ENCODE measurements at places on chromosomes 16 and 17.

- no peak for DNase-seq
- H3K4me1 ChIP-seq, result peaks cover 19% of the 10 kb centered on the region
- peaks cover 32% of the 10 kb centered on the region for H3K27me3 ChIP-seq
- H3K4me3 ChIP-seq, result no peak overlapping the region
- H3K36me3 ChIP-seq, result no peaks in the 10 kb centered on the region
Measured at GRCh38 chr17:83198366-83199341, 119.2 kb downstream of the METRNL start.

DNA sequence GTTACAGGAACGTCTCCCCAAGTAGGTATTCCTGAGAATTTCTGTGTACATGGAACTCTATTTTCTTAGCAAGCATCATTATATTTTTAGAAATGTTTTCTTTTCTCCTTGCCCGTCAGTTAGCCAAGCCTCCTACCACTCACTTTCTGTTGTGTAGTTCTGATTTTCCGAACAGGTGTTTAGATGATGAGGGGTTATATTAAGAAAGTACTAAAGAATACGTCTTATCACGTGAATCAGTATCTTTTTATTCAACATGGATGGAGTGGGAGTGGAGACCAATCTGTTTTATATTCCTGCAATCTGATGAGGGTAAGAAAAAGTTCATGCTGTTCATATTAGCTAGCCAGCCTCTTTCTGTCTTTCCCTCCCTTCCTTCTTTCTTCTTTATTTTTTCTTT, 29.4 kb downstream of the MSI2 start:
- peak overlapping the region; percentile 80 for H3K27ac ChIP-seq
- DNase-seq, result no peak
- H3K4me3 ChIP-seq, result peak overlapping the region; percentile 62
- peaks cover 3% of the 10 kb centered on the region for H3K27me3 ChIP-seq

- peaks cover 41% of the 10 kb centered on the region for H3K36me3 ChIP-seq
- no peak overlapping the region for H3K4me3 ChIP-seq
- H3K27ac ChIP-seq, result peak overlapping the region; percentile 82
- H3K27me3 ChIP-seq, result peaks cover 3% of the 10 kb centered on the region
- DNase-seq, result no peak
- H3K4me1 ChIP-seq, result peaks cover 87% of the 10 kb centered on the region
Measured at GRCh38 chr17:82882715-82883418, 43.0 kb upstream of the ZNF750 start.

GRCh38 chr17:73119631-73120030, 27.1 kb upstream of the SLC39A11 start:
- peaks cover 3% of the 10 kb centered on the region for H3K27me3 ChIP-seq
- no peaks in the 10 kb centered on the region for H3K36me3 ChIP-seq
- peaks cover 12% of the 10 kb centered on the region for H3K4me1 ChIP-seq
- H3K27ac ChIP-seq, result no peak overlapping the region
- no peak overlapping the region for H3K4me3 ChIP-seq

DNA sequence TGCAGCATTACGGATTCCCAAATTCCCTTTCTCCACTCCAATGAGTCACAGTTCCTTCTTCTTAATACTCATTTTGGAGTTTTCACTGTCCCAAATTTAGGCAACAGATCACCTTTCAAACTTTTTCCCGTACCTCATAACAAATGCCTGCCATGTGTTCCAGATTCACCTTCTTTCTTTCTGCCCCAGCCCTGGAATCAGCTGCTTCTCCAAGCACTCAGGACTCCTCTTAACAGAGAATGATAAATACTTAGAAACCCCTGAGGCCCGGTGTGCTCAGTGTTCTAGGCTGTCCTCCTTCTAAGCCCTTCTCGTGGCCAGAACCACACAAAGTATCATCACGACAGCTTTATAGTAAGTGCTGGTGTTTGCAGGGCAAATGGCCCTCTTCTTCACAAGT, 14.9 kb downstream of the CSNK1D start:
- DNase-seq, result no peak
- peaks cover 81% of the 10 kb centered on the region for H3K36me3 ChIP-seq
- no peaks in the 10 kb centered on the region for H3K4me1 ChIP-seq
- H3K27me3 ChIP-seq, result peaks cover 2% of the 10 kb centered on the region
- peak overlapping the region; percentile 13 for H3K27ac ChIP-seq
- no peak overlapping the region for H3K4me3 ChIP-seq

DNA sequence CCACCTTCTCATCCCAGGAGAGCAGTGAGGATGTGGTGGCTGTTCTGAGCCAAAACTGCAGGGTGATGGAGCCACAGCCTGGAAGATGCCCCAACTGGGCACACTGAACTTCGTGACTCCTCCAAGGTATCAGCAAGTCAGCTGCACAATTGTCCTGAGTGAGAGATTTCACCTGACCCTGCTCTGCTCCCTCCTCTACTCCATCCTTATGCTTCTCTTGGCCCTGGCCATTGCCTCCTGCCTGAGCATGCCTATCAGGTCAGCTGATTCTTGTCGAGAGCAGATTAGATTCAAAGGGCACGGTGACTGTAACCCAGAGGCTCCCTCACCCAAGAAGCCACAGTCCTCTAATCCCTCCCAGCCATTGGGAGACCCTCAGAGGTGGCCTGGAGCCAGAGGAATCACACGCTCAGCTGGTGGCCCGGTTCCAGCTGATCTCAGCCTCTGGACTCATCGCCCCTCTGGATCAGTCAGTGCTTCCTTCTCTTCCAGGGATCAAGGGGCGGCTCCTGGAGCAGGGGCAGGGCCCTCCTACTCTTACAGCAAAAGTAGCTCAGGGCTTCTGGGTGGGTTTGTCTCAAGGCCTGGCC, 7.0 kb upstream of the CYB561 start:
- H3K4me3 ChIP-seq, result no peak overlapping the region
- peaks cover 20% of the 10 kb centered on the region for H3K27me3 ChIP-seq
- H3K36me3 ChIP-seq, result peaks cover 5% of the 10 kb centered on the region
- H3K27ac ChIP-seq, result no peak overlapping the region
- peaks cover 30% of the 10 kb centered on the region for H3K4me1 ChIP-seq

- H3K36me3 ChIP-seq, result no peaks in the 10 kb centered on the region
- DNase-seq, result no peak
- H3K4me3 ChIP-seq, result no peak overlapping the region
- peaks cover 5% of the 10 kb centered on the region for H3K4me1 ChIP-seq
Measured at GRCh38 chr17:35022536-35023063, 40.9 kb downstream of the RFFL start.

- no peak for DNase-seq
- no peaks in the 10 kb centered on the region for H3K36me3 ChIP-seq
- peak overlapping the region; percentile 69 for H3K4me3 ChIP-seq
- peaks cover 43% of the 10 kb centered on the region for H3K27me3 ChIP-seq
- no peak overlapping the region for H3K27ac ChIP-seq
- peaks cover 39% of the 10 kb centered on the region for H3K4me1 ChIP-seq
Measured at GRCh38 chr16:73483076-73483791, 435.3 kb upstream of the ZFHX3 start.

- H3K27ac ChIP-seq, result peak overlapping the region; percentile 79
- DNase-seq, result no peak
- no peak overlapping the region for H3K4me3 ChIP-seq
- H3K36me3 ChIP-seq, result no peaks in the 10 kb centered on the region
- H3K27me3 ChIP-seq, result no peaks in the 10 kb centered on the region
Measured at GRCh38 chr16:72985148-72985941, 62.6 kb downstream of the ZFHX3 start.

DNA sequence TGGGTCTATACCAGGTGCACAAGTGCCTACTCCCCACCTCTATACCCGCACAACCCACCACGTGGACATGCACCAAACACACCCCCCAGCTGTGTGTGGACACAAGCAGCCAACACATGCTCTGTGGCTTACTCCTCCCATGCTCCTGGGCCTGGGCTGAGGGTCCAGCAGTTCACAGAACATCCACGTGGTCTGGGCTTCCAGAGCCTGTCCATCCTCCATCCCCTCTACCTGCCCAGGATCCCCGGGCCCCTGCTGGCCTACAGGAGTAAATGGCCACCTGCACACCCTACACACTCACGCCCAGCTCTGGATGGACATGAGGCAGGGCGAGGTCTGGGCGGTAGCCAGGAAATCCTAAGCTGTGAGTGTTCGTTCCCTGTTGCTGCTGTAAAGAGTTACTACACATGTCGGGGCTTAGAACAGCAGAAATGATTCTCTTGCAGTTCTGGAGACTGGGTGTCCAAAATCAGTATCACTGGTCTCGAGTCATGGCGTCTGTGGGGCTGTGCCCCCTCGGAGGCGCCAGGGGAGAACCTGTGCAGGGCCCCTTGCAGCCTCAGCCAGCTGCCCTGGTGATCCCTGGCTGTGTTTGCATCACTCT, 15.0 kb upstream of the RAI1 start:
- peaks cover 11% of the 10 kb centered on the region for H3K27me3 ChIP-seq
- peaks cover 47% of the 10 kb centered on the region for H3K4me1 ChIP-seq
- no peak overlapping the region for H3K27ac ChIP-seq
- no peak for DNase-seq

DNA sequence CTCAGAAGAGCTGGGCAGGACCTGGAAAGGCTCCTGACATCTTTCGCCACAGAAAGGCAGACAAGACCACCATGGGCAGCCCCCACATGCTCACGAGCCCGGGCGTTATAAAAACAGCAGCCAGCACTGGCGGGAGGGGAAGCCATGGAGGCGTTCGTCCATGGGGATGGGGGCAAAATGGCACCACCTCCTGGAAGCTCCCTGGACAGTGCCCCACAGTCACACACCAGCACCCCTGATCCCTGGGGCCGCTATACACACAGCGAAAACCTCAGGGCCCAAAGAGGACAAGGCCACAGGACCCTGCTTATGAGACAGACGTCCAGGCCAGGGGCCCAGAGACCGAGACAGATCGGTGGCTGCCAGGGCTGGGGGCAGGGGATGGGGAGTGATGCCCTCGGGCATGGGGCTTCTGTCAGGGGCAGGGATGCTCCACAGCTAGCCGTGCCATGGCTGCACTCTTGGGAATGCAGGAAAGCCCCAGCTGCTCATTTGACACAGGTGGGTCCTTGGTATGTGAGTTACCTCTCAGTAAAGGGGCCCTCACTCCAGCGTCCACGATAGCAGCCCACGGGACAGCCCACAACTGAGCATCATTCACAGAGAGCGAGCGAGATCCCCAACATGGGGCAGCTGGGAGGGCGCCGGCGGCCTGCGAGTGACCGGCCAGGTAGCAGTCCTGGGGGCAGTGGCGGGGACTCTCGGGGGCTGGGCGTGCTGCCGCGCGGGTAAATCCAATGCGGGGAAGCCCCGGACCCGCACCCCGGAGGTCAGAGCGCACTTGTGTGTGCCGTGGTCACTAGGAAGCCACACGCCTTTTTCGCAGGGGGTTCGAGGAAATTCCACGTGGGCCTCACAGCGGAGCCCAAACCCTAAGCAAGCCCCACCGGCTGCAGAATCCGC, 6.4 kb upstream of the PVALEF start:
- H3K4me1 ChIP-seq, result peaks cover 4% of the 10 kb centered on the region
- H3K27me3 ChIP-seq, result peaks cover 7% of the 10 kb centered on the region
- H3K4me3 ChIP-seq, result no peak overlapping the region
- no peak overlapping the region for H3K27ac ChIP-seq
- H3K36me3 ChIP-seq, result no peaks in the 10 kb centered on the region

DNA sequence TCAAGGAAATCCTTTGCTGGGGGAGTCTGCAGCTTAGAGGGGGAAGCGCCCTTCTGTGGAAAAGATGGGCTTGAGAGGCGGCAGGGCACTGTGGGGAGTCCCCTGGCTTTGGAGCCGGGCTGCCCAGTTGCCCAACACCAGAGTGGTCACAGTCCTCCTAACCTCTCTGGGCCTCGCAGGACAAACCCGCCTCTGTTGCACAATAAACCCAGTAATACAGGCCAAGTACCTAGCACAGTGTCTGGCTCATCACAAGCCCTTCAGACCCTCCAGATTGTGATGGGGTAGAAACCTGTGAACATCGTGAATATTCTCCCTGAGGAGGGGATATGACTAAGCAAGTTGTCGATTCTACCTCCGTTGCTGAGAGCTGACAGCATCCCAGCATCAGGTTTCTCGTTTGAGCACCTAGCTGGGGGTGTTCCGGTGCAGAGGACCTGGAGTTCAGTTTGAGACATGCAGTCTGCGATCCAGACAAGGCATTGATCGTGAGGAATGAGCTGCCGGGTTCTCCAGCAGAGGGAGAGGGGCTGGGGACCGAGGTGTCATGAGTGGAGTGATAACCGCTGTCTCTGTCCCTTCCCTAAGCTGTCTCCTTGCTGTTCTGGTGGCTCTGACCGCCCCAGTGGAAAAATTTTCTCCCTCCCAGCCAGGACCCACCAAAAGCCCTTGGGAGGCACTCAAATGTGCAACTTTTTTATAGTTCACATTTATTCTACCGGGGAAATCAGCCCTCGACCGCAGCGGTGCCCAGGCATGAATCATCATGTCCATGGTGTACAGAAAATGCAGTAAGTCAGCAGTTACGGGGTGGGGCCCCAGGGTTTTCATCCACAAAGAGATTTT, 161.9 kb downstream of the WSCD1 start:
- H3K27ac ChIP-seq, result no peak overlapping the region
- H3K27me3 ChIP-seq, result peaks cover 15% of the 10 kb centered on the region
- H3K4me1 ChIP-seq, result no peaks in the 10 kb centered on the region
- H3K36me3 ChIP-seq, result no peaks in the 10 kb centered on the region
- H3K4me3 ChIP-seq, result no peak overlapping the region
- no peak for DNase-seq

- H3K4me1 ChIP-seq, result peaks cover 95% of the 10 kb centered on the region
- no peak for DNase-seq
- H3K36me3 ChIP-seq, result peaks cover 17% of the 10 kb centered on the region
- H3K27me3 ChIP-seq, result no peaks in the 10 kb centered on the region
- peak overlapping the region; percentile 88 for H3K27ac ChIP-seq
Measured at GRCh38 chr17:2175294-2175628, 120.4 kb downstream of the HIC1 start.

DNA sequence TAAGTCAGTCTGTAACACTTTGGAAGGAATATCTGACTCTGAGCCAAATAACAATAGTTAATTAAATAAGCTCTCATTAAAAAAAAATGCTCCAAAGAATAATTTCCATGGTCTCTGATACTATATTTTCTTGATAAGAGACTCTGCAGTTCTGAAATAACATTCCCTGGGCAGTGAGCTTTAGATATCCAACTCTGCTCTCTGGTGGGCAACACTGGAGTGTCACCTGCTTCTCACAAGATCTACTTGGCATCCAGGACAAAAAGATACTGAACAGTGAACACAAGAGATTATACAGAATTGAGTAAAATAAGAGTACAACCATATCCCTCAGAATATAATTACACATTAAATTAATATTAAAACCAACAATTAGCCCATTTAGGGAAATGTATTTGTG, 13.7 kb downstream of the BLMH start:
- no peaks in the 10 kb centered on the region for H3K4me1 ChIP-seq
- H3K36me3 ChIP-seq, result peaks cover 36% of the 10 kb centered on the region
- no peak for DNase-seq
- H3K4me3 ChIP-seq, result no peak overlapping the region
- H3K27me3 ChIP-seq, result no peaks in the 10 kb centered on the region

DNA sequence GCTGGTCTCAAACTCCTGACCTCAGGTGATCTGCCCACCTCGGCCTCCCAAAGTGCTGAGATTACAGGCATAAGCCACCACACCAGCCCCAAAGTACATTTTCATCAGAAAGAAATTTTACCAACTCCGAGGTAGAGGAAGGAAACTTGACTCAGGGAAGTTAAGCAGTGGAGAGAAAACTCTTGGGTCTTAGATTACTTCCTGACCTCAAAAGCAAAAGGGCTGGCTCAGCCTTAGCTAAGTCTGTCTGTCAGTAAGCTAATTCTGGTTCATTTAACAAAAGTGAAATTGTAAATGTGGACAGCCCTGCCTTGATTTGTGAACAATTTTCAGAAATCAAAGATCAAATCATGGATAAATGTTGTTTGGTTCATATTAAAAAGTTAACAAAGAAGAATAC, 30.6 kb downstream of the MAP2K6 start:
- DNase-seq, result no peak
- H3K27me3 ChIP-seq, result no peaks in the 10 kb centered on the region
- peaks cover 34% of the 10 kb centered on the region for H3K4me1 ChIP-seq
- H3K27ac ChIP-seq, result no peak overlapping the region
